ENCODE measurements at places on chromosomes 12 and 14.

GRCh38 chr12:11717519-11717961, 68.1 kb downstream of the ETV6 start:
- DNase-seq = no peak

DNA sequence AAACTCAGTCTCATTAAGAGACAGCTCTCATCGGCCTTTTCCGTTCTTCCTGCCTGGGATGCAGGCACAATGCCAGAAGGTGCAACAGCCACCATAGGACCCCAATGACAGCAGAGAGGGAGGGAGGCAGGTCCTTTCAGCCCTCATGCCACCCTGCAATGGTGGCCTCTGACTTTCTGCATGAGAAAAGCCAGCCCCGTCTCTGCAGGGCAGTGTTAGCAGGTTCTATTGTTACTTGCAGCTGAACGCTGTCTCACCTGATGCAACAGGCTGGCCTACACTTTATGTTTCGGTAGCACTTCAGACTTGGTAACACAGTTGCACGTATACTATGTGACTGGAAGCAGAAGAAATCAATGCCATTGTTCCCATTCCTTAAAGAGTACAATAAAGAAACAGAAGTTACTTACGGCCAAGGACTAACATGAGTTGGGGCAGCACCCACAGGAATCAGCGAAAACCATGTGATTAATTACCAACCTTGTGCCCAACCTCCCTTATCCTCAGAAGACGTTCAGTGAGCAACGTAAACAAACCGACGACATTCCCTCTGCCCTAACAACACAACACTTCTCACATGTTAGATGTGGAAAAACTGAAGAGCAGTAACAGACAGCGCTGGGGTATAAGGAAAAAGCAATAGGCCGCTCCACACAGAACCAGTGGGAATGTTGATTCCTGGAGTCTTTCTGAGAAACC, 102.1 kb downstream of the RIMBP2 start:
- no peak for DNase-seq

DNA sequence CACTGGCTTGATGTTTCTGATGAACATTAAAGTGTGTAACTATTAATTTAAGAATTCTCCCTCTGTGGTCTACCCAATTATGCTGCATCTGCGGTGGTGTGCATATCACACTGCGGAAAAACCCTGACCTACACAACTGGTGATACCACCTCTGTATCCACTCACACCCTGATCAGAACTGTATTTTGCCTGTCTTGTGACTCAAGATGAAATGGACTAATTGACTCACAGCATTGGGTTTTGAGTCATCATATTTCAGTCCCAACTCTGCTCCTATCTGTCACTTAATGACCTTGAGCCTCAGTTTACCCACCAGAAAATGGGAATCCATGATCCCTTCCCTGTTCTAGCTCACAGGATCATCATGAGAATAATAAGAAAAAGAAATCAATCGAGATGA, 65.6 kb downstream of the NUAK1 start:
- DNase-seq = no peak

- no peak for DNase-seq
Observed at GRCh38 chr12:3464561-3464960, 26.4 kb upstream of the PRMT8 start.

GRCh38 chr12:55657212-55657611, 20.5 kb downstream of the OR10P1 start:
- no peak for DNase-seq

GRCh38 chr12:47710278-47710677, 4.4 kb upstream of the RPAP3 start:
- no peak for DNase-seq

DNA sequence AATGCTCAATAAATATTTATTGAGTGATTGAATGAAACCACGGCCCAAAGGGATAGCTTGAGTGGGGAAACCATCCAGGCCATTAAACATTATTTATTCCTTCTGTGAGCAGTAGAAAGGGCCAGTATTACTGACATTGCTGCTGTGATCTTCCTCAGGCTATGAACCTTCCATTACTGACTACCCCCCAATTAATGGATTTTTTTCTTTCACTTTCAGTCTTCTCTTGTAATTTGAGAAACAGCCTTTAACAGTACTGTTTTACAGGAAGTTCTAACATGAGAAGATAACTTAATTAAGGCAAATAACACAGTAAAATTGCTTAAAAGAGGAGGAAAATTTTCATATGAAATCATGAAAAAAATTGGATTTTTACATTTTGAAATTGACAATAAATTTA, 629.5 kb downstream of the TRHDE start:
- no peak for DNase-seq

- DNase-seq = no peak
Observed at GRCh38 chr12:75366629-75367028, 24.3 kb upstream of the GLIPR1L2 start.

- DNase-seq = no peak
Observed at GRCh38 chr14:22630486-22630885, 13.7 kb downstream of the OR6J1 start.

DNA sequence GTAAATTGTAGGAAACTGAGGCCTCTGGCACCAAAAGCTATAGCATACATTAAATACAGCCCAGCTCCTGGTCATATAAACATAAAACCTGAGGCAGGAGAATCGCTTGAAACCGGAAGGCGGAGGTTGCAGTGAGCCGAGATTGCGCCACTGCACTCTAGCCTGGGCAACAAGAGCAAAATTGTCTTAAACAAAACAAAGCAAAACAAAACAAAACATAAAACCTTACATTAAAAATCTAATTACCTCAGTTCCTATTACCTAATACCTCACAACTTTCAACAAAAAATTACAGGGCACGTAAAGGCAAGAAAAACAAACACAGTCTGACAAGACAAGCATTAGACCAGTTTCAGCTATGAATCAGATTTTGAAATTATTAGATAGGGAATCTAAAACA, 36.7 kb downstream of the TMEM116 start:
- DNase-seq = no peak

Measured in stimulated activated naive CD8-positive, alpha-beta T cell treated with anti-CD3 and anti-CD28 coated beads, Interleukin-15, Interleukin-2, amounts not matched to agents 100 U/mL and 50 U/mL, for 24 hours (primary cell).